Ovary (tissue), 10 donors: ENCODE measurements at places on chromosomes 1 and 21. TPM values are rescaled to one million over a fixed set of nuclear protein-coding genes. Genes with fewer than 3 reads are reported as not detected.

GRCh38 chr1:163737261-163737660 lies 415.5 kb downstream of the NUF2 start:
- H3K4me3 ChIP-seq: no peak overlapping the region
- H3K27me3 ChIP-seq: no peaks in the 10 kb centered on the region
- no peak for DNase-seq

GRCh38 chr1:243287652-243288051 lies 31.8 kb downstream of the SDCCAG8 start:
- no peak for DNase-seq
- H3K36me3 ChIP-seq: no peaks in the 10 kb centered on the region
- H3K4me1 ChIP-seq: peaks cover 1% of the 10 kb centered on the region
- no peaks in the 10 kb centered on the region for H3K27me3 ChIP-seq

The SV2A gene
- polyA plus RNA-seq: 7.9 TPM

The VASH2 gene
- polyA plus RNA-seq: 0.74 TPM

The FMO3 gene
- polyA plus RNA-seq: 0.34 TPM
